ENCODE measurements at places on chromosomes 1 and 21.

- no peak for DNase-seq
Measured at GRCh38 chr1:28132171-28133167, 44.0 kb downstream of the PTAFR start.

DNA sequence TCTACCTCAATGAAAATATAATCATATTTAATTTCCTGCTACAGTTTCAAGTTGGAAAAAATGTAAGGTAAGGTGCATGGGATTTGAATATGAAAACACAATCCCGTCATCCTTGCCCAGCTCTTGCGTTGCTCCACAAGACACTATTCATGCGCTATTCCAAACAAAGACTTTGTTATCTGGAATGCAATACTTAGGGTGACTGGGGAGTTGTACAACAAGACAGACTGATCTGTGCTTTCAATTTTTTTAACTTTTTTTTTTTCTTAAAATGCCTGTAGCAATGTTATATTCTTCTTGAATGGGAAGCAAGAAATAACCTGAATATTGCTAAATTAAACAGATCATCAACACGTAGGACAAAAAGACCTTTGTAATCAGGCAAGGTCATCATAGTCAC lies 1077.2 kb downstream of the TTLL7 start:
- no peak for DNase-seq

DNA sequence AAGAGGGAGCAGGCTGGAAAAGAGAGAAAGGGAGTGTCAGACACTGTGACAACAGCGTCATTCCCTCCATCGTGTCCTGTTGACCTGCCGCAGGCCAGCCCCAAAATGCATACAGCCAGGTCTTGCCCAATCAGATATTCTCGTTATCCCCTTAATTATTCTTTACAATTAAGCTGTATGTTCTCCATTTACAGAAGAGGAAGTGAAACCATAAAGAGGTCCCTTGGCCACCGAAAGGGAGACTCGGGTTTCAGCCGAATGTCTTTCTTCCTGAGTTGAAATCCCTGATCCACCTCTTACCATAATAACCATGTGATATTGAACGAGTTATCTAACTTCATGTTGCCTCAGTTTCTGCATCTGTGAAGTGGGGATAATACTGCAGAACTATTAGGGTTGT lies 70.5 kb downstream of the IGSF21 start:
- DNase-seq, result no peak

- no peak for DNase-seq
Measured at GRCh38 chr1:99464738-99465137, 181.2 kb upstream of the PALMD start.

DNA sequence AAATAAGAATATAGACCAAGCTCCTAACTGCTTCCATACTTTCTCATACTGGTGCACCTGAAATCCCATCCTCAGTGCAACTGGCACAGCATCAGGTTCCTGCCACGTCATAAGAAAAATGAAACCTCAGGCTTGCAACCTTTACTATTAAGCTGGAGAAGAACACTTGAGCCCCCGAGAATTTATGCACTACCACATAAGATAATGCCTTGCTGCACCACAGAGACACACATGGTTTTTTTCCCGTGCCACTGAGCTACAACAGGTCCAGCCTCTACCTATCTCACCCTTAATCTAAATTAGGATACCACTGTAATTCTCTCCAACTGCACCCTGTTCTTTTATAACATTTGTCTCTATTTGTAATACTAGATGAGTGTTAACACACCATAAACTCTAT lies 174.5 kb downstream of the DENND1B start:
- no peak for DNase-seq

- DNase-seq, result peak; percentile 32
Measured at GRCh38 chr1:34460193-34460592, 283.5 kb downstream of the C1orf94 start.

- DNase-seq, result no peak
Measured at GRCh38 chr1:162717548-162718184, 72.8 kb upstream of the HSD17B7 start.

- DNase-seq, result no peak
Measured at GRCh38 chr21:27233514-27234115, 266.7 kb upstream of the ADAMTS5 start.

All from neuronal stem cell (in vitro differentiated cells).